Neural crest cell (in vitro differentiated cells): ENCODE measurements at places on chromosomes 6 and 20.

DNA sequence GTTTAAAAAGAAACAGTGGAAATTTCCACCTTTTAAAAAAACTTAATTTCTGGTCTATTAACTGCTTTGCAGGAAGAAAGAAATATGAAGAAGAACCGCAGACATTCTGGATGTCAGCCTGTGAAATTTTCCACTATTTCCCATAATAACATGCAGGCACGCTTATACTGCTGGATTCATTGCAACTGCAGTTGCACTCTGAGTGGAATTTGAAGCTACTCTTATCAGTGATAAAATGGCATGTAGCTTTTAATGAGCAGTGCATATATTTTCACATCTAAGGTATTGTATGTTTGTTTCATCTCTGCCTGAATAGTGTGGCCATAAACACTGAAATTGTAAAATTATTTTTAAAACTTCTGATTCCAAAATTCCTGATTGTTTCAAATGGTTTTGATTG lies 28.2 kb downstream of the NCOA3 start:
- no peak for DNase-seq
- peaks cover 10% of the 10 kb centered on the region for H3K4me1 ChIP-seq
- no peaks in the 10 kb centered on the region for H3K27me3 ChIP-seq
- no peak overlapping the region for H3K27ac ChIP-seq

GRCh38 chr6:170456886-170457698 lies 96.0 kb downstream of the PSMB1 start:
- no peak overlapping the region for H3K4me3 ChIP-seq
- peaks cover 8% of the 10 kb centered on the region for H3K27me3 ChIP-seq
- H3K4me1 ChIP-seq, result peaks cover 19% of the 10 kb centered on the region
- no peaks in the 10 kb centered on the region for H3K36me3 ChIP-seq
- no peak for DNase-seq
- no peak overlapping the region for H3K27ac ChIP-seq

- H3K27ac ChIP-seq, result no peak overlapping the region
- H3K36me3 ChIP-seq, result peaks cover 20% of the 10 kb centered on the region
- no peak for DNase-seq
- no peaks in the 10 kb centered on the region for H3K27me3 ChIP-seq
- H3K4me1 ChIP-seq, result peaks cover 23% of the 10 kb centered on the region
- no peak overlapping the region for H3K4me3 ChIP-seq
These were observed 18.4 kb downstream of the TP53RK start for GRCh38 chr20:46670585-46671584.

DNA sequence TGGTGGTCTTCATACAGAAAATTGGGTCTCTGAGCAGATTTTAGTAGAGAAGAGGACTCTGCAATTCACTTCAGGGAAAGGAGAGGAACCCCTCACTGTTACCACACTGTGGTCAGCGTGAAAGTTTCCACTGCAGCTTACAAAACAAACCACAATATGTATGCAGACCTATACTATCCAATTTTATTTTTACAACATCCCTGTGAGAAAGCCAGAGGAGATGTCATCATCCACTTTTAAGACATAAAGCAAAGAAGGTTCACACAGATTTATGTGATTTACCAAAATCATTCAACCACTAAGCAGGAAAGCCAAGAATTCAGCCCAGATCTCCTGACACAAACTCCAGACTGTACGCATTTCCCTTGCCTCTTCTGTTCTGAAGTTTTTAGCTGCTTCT lies 442.4 kb downstream of the FRK start:
- peaks cover 8% of the 10 kb centered on the region for H3K27me3 ChIP-seq
- no peaks in the 10 kb centered on the region for H3K36me3 ChIP-seq
- no peak overlapping the region for H3K27ac ChIP-seq
- H3K4me1 ChIP-seq, result no peaks in the 10 kb centered on the region
- no peak overlapping the region for H3K4me3 ChIP-seq

GRCh38 chr6:111681860-111682259 lies 76.2 kb upstream of the TRAF3IP2 start:
- peaks cover 60% of the 10 kb centered on the region for H3K4me1 ChIP-seq
- no peak overlapping the region for H3K27ac ChIP-seq
- peaks cover 20% of the 10 kb centered on the region for H3K36me3 ChIP-seq
- no peaks in the 10 kb centered on the region for H3K27me3 ChIP-seq
- H3K4me3 ChIP-seq, result no peak overlapping the region

GRCh38 chr20:61391812-61392520 lies 139.9 kb downstream of the CDH4 start:
- DNase-seq, result no peak
- no peak overlapping the region for H3K27ac ChIP-seq
- no peak overlapping the region for H3K4me3 ChIP-seq
- peaks cover 7% of the 10 kb centered on the region for H3K36me3 ChIP-seq
- no peaks in the 10 kb centered on the region for H3K27me3 ChIP-seq

- no peak overlapping the region for H3K27ac ChIP-seq
- H3K36me3 ChIP-seq, result no peaks in the 10 kb centered on the region
- peaks cover 34% of the 10 kb centered on the region for H3K27me3 ChIP-seq
- no peak for DNase-seq
- H3K4me3 ChIP-seq, result no peak overlapping the region
These were observed 4.5 kb downstream of the RIPOR3 start for GRCh38 chr20:50686821-50687220.

DNA sequence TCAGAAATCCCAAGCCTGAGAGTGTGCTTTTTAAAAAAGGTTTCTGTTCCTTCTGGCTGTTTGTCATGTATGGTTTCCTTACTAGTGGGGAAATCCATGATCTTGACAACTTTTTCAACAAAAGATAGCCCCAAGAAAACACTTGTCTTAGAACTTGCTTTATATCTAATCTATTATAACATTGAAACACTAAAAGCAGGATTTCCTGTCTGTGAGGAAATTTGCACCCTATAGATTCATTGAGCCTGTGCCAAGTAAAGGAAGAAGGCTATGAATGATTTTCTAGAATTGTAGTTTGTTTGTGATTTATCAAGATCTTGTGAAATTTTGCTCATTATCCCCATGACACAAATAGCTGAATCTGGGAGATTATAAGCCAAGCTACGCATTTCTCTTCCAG lies 238.6 kb upstream of the RIN2 start:
- DNase-seq, result no peak
- peaks cover 15% of the 10 kb centered on the region for H3K27me3 ChIP-seq
- H3K36me3 ChIP-seq, result no peaks in the 10 kb centered on the region
- no peak overlapping the region for H3K27ac ChIP-seq
- no peaks in the 10 kb centered on the region for H3K4me1 ChIP-seq
